Muscle of leg (tissue), 16 donors: ENCODE measurements at places on chromosomes 13 and 19.

DNA sequence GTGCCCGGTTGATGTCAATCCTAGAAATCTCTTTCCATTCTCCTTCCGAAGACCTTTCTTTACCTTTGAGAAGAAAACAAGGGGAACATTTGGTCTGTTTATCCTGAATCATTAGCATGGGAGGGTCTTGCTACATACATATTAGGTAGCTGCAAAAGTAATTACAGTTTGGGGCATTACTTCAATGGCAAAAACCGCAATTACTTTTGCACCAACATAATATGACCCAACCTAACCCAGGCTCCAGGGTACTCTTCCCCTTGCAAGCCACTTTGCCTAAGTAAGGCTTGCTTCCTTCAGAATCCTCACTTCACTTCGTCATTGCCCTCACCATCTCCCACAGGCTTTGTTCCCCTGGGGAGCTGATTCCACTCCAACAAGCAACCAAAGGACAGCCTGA is 662.7 kb downstream of the DIAPH3 start:
- DNase-seq: no peak

- DNase-seq: no peak
Measured at GRCh38 chr13:34555988-34556387, 386.1 kb upstream of the NBEA start.

GRCh38 chr19:51161266-51161665 is 19.2 kb downstream of the SIGLEC7 start:
- no peak for DNase-seq

- DNase-seq: no peak
Measured at GRCh38 chr13:93116809-93117208, 109.8 kb upstream of the GPC6 start.

DNA sequence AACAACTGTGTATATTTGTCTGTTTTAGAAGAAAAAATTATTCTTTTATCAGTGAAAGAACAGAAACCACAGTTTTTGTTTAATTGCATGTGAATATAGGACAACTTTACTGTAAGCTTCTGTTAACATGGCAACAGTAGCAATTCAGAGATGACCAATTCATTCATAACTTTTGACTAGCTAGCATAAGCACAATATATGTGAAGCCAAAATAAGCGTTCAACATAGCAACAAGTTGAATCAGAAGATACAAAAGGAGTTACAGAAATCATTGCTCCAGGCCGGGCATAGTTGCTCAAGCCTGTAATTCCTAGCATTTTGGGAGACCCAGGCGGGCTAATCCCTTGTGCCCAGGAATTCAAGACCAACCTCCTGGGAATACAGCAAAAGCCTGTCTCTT is 197.1 kb upstream of the GPC6 start:
- no peak for DNase-seq

DNA sequence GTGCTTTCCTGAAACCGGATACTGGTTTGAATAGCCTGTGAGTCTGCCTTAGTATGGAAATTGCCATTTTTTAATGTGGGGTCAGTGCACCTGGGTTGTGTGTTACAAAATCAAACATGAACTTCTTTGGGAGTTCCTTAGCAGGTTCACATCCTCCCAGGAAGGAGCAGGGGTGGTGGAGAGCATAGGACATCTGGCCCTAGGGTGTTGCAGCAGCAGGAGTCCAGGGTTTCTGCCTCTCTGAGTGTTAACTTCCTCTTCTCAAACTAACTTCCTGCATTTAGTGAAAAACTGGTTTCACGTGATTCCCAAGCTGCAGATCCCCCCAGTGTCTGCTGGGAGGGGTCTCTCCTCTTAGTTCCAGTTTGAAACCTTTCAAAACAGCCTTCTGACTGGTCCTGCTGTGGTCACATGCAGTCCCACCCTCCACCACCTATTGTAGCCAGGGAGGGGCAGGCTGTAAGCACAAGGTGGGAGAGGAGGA is 7.2 kb downstream of the RNASEH2B start:
- DNase-seq: peak; percentile 67

- DNase-seq: peak; percentile 39
Measured at GRCh38 chr13:112561478-112561877, 26.5 kb downstream of the TUBGCP3 start.
